ENCODE measurements at places on chromosomes 1 and 21. TPM values are rescaled to one million over a fixed set of nuclear protein-coding genes. Genes with fewer than 3 reads are reported as not detected.

The HTR1D gene
- total RNA-seq, result not detected

GRCh38 chr21:39180429-39181019, 2.7 kb downstream of the PSMG1 start:
- peaks cover 40% of the 10 kb centered on the region for H3K4me1 ChIP-seq
- H3K27me3 ChIP-seq, result no peaks in the 10 kb centered on the region
- no peak overlapping the region for H3K27ac ChIP-seq
- no peak for DNase-seq
- H3K36me3 ChIP-seq, result peaks cover 40% of the 10 kb centered on the region
- H3K4me3 ChIP-seq, result peak overlapping the region; percentile 41

GRCh38 chr1:180143359-180143758, 11.3 kb upstream of the QSOX1 start:
- H3K4me1 ChIP-seq, result no peaks in the 10 kb centered on the region
- no peak overlapping the region for H3K27ac ChIP-seq
- H3K27me3 ChIP-seq, result no peaks in the 10 kb centered on the region
- no peaks in the 10 kb centered on the region for H3K36me3 ChIP-seq
- no peak for DNase-seq

The SRSF11 gene
- 203 TPM for total RNA-seq

DNA sequence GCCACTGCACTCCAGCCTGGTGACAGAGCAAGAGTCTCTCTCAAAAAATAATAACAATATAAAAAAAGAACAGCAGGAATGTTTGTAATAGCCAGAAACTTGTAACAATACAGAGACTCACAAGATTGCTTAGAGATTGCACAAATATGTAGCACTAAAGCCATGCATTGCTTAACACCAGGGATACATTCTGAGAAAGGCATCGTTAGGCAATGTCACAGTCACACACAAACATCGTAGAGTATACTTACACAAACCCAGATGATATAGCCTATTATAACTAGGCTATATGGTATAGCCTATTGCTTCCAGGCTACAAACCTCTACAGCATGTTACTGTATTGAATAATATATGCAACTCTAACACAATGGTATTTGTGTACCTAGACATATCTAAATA, 45.3 kb downstream of the GPATCH2 start:
- H3K27ac ChIP-seq, result no peak overlapping the region
- no peaks in the 10 kb centered on the region for H3K27me3 ChIP-seq
- peaks cover 8% of the 10 kb centered on the region for H3K36me3 ChIP-seq
- H3K4me1 ChIP-seq, result no peaks in the 10 kb centered on the region

The KCNJ10 gene
- 0.29 TPM for total RNA-seq

GRCh38 chr1:234743791-234744611, 134.0 kb upstream of the IRF2BP2 start:
- no peaks in the 10 kb centered on the region for H3K4me1 ChIP-seq
- no peaks in the 10 kb centered on the region for H3K36me3 ChIP-seq
- H3K27ac ChIP-seq, result no peak overlapping the region
- no peak overlapping the region for H3K4me3 ChIP-seq
- H3K27me3 ChIP-seq, result no peaks in the 10 kb centered on the region
- no peak for DNase-seq

GRCh38 chr1:243266231-243266630, 10.4 kb downstream of the SDCCAG8 start:
- H3K36me3 ChIP-seq, result peaks cover 14% of the 10 kb centered on the region
- no peak overlapping the region for H3K4me3 ChIP-seq
- no peak for DNase-seq
- no peak overlapping the region for H3K27ac ChIP-seq
- no peaks in the 10 kb centered on the region for H3K27me3 ChIP-seq

DNA sequence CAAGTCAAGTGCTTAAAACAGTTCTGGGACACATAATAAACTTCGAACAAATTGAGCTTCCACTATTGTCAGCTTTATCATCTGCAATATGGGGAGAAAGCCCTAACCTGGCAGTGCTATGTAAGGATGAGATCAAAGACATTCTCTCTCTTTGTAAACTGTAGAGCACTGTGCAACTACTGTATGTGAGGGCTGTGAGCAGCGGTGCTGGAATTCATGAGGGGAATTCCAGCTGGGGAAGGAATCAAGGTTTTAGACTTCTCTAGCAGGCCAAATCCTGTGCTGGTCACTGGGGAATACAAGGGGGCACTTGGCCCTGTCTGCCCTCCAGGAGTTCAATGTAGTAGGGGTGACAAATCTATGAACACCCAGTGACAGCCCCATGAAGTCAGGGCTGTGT, 9.3 kb downstream of the FAM151A start:
- no peak overlapping the region for H3K27ac ChIP-seq
- no peaks in the 10 kb centered on the region for H3K4me1 ChIP-seq
- H3K27me3 ChIP-seq, result no peaks in the 10 kb centered on the region
- no peak overlapping the region for H3K4me3 ChIP-seq
- no peak for DNase-seq
- no peaks in the 10 kb centered on the region for H3K36me3 ChIP-seq

The MAB21L3 gene
- not detected for total RNA-seq

The RHCE gene
- total RNA-seq, result 0.50 TPM

DNA sequence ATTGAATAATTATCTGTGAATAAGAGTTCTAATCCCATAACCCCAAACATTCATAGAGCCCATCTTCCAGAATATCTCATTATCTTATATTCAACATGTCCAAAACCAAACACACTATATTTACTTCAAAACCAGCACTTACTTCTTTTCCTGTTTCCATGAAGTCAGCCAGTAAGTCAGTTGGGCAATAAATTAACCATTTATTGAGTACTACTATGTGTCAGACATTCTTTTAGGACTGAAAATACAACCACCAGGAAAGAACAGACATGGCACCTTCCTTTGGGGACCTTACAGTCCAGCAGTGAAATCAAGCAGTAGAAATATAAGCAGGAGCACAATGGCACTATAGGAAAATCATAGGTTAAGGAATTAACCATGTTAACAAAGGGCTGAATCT, 8.8 kb downstream of the AK5 start:
- no peaks in the 10 kb centered on the region for H3K4me1 ChIP-seq
- DNase-seq, result no peak
- H3K27ac ChIP-seq, result no peak overlapping the region

The TFF3 gene
- not detected for total RNA-seq

The EXOC8 gene
- total RNA-seq, result 12.8 TPM

- no peaks in the 10 kb centered on the region for H3K4me1 ChIP-seq
- peaks cover 2% of the 10 kb centered on the region for H3K27me3 ChIP-seq
- no peak overlapping the region for H3K27ac ChIP-seq
These were observed 65.7 kb downstream of the NENF start for GRCh38 chr1:212498283-212499040.

DNA sequence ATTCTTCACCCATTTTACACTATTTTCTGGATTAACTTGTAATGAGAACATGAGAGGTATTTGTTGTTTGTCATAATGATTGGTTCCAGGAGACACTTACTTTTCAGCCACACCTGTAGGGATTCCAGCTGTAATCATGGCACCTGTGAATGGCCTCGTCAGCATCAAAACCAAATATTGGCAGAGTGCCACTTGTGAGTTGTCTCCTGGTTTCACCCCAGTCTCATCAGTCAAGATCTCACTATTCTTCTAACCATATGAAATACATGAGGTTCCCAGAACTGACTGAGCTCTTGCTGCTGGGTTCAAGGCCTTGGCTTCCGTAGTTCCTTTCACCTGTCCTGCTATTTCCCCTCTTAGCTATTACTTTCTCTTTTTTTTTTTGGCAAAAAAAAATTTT, 246.6 kb upstream of the ADGRL2 start:
- H3K4me1 ChIP-seq, result no peaks in the 10 kb centered on the region
- H3K36me3 ChIP-seq, result no peaks in the 10 kb centered on the region
- H3K27me3 ChIP-seq, result no peaks in the 10 kb centered on the region
- H3K4me3 ChIP-seq, result no peak overlapping the region
- no peak for DNase-seq

DNA sequence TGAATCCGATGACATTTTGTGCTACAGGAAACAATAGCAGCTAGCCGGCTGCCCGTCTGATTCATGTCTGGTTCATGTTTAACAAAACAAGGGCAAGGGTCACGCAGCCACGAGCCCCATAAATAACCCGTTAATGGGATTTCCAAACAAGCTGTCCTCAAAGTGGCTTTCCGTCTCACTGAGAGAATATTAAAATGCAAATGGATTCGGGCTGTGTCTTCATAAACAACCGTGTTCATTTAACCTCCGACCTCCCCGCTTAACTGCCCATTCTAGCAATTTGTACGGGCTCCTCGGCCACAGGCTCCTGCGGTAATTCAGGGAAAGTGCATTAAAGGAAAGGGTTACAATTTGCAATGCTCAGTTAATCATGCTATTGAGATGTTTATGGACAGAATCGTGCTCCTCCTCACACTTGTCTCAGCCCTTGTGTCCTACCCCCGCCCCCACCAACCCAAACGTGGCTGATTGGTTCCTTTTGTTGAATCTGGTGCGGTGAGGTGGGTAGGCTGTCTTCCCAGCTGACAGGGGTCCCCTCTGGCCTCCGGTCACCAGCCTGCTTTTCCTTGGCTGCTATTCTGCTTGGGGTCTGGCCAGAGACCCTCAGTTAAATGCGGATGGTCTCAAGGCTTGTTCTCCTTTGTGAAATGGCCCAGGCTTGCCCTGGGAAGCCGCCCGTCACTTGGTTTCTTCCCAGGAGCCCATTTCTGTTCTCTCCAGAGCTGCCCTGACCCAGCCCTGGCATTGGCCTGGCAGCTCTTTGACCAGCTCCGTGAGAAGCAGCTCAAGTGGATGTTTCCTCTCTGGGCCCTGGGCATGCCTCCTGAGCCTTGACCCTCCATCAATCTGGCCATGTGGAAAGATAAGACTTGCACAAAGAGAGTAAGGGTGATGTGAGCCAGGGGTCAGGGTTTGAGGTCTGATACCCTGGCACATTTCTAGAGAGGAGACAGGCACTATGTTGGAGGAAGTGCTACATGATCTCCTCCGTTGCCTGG, 200.7 kb upstream of the POU3F1 start:
- no peaks in the 10 kb centered on the region for H3K36me3 ChIP-seq
- no peak overlapping the region for H3K27ac ChIP-seq
- peaks cover 25% of the 10 kb centered on the region for H3K27me3 ChIP-seq
- no peak for DNase-seq

DNA sequence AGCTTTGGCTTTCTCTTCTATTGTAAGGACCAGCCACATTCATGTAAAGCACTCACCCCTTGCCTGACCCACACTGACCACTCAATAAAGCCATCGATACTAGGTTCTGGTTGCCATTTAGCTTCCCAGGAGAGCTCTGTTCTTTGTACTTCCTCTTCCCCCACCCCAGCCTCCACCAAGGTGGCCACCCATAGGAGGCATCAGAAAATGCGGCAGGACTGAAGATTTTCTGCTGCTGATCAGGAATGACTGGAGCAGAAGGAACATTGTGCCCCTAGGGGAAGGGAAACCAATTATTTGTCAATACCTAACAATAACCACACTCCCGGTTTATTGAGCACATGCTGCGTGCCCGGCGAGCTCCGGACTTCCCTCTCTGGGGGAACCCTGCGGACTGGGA, 5.2 kb upstream of the SMIM12 start:
- no peaks in the 10 kb centered on the region for H3K27me3 ChIP-seq
- H3K36me3 ChIP-seq, result no peaks in the 10 kb centered on the region
- H3K27ac ChIP-seq, result peak overlapping the region; percentile 92
- H3K4me1 ChIP-seq, result peaks cover 35% of the 10 kb centered on the region
- no peak for DNase-seq
- H3K4me3 ChIP-seq, result peak overlapping the region; percentile 62

The AMY2A gene
- total RNA-seq, result not detected

GRCh38 chr1:115539736-115540135, 102.0 kb upstream of the VANGL1 start:
- H3K36me3 ChIP-seq, result no peaks in the 10 kb centered on the region
- no peak overlapping the region for H3K27ac ChIP-seq
- H3K27me3 ChIP-seq, result peaks cover 5% of the 10 kb centered on the region
- no peaks in the 10 kb centered on the region for H3K4me1 ChIP-seq

The MAP3K21 gene
- 2.7 TPM for total RNA-seq

The CASQ1 gene
- not detected for total RNA-seq

DNA sequence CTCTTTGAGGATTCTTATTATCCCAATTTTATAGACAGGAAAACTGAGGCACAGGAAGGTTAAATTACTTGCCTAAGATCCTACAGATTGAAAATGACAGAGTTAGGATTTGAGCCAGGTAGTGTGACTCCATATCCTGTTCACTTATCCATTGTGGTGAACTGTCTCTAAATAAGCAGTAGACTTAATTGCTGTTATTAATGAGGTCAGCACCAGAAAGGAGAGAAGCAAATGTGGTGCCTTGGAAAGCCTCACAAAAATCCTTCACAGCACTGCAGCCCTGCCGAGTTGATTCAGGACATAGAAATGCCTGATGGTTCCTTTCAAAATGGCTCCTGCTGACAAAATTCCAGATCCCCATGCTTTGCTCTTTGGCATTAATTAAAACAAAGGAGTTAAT, 193.3 kb upstream of the BEND5 start:
- peaks cover 3% of the 10 kb centered on the region for H3K27me3 ChIP-seq
- DNase-seq, result no peak
- H3K36me3 ChIP-seq, result no peaks in the 10 kb centered on the region
- no peak overlapping the region for H3K27ac ChIP-seq
- no peaks in the 10 kb centered on the region for H3K4me1 ChIP-seq

The RHOC gene
- total RNA-seq, result 34.2 TPM

DNA sequence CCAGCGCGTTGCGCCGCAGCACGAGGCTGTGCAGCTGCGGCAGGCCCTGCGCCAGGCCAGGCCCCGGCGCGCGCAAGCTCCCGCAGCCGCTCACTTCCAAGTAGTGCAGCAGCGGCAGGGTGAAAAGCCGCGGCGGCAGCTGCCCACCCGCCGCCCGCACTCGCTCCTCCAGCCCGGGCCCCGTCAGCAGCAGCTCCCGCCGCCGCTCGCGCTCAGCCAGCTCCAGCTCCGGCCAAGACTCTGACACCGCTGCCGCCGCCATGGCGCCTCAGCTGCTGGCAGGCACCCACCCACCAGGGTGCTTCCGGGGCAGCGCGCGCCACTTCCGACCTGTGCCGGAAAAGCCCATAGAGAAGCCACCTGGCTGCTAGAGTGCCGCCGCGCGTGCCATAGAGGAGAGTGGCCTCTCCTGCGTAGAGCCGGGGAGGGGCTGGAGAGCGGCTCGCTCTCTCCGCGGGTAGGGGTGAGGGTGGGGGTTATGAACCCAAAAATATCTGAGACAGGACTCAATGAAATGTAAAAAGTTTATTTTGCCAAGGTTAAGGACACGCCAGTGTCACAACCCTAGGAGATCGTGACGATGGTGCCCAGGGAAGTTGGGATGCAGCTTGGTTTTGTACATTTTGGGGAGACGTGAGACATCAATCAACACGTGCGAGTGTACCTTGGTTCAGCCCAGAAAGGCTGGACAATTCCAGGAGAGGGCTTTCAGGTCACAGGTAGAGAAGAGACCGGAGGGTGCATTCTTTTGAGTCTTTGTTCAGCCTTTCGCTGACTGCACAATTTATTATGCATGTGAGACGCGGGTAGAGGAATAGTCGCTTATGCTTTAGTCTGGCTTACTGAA, at the start of gene LRRC47:
LRRC47 (minus strand) TSS at position 284 of the 847 bp plus-strand sequence; CDS start at position 262, 22 bp downstream.
- peak within 1 kb of the TSS; percentile 82 for H3K4me3 ChIP-seq
- H3K27me3 ChIP-seq, result peaks cover 6% of the 10 kb centered on the region
- peaks cover 43% of the 10 kb centered on the region for H3K4me1 ChIP-seq
- peak within 1 kb of the TSS; percentile 95 for H3K27ac ChIP-seq
- peak; percentile 96 for DNase-seq

- H3K27ac ChIP-seq, result no peak overlapping the region
- H3K36me3 ChIP-seq, result peaks cover 16% of the 10 kb centered on the region
- no peaks in the 10 kb centered on the region for H3K27me3 ChIP-seq
- H3K4me1 ChIP-seq, result peaks cover 23% of the 10 kb centered on the region
These were observed 2.7 kb upstream of the RAD54L start for GRCh38 chr1:46244656-46245371.

The TTF2 gene
- 126 TPM for total RNA-seq

The RIPK4 gene
- 0.76 TPM for total RNA-seq
